ENCODE measurements at places on chromosomes 3 and 15.

DNA sequence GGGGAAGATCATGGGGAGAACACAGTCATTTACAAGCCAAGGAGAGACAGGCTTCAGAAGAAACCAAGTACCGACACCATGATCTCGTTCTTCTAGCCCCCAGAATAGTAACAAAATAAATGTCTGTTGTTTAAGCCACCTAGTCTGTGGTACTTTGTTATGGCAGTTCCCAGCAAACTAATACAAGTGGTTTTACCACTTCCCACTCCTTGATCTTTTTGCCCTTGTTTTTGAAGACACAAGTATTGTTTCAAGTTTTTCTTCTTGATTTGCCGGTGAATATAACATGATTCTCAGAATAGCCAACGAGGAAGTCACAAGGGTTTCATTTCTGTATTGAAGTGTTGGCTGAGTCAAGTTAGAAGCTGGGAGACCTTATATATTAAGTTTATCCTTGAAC lies 220.3 kb downstream of the SOX2 start:
- DNase-seq = no peak

DNA sequence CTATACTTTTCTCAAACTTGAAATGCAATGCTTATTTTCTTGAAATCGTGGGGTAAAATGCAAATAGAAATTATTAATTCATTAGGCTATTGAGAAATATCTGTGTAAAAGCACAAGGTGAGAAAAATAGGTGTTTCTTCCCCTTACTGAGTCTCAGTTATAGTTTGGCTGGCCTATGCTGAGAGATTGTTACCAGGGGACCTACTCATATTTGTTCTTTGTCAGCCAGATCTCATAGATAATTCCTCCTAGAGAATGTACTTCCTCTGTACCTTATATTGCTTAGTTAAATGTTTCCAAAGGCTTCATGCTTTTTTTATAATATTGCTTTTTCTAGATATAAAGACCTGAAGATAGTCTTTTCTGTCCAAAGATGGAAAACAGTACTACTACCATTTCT lies 60.0 kb upstream of the TRPC1 start:
- DNase-seq = no peak

- DNase-seq = no peak
Observed at GRCh38 chr15:51912528-51912927, 59.0 kb downstream of the LEO1 start.

GRCh38 chr3:131794766-131795388 lies 239.9 kb downstream of the CPNE4 start:
- DNase-seq = peak; percentile 16

DNA sequence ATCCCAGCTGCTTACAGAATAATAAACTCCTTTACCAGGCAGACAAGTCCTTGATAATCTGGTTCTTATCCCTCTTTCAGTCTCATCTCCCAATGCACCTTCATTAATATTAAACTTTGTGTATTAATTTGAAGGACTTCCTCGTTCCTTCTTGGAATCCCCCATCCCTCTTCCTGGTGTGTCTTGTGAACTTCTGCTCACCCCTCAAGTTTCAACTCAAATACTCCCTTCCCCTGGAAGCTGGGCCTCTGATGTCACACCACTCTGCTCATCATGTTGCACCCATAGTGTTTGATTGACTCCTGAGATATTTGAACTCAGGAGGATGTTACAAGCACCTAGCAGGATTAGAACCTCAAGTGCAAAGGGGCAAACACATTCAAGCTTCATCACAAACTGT lies 3.3 kb upstream of the STT3B start:
- DNase-seq = no peak

GRCh38 chr3:196599734-196600128 lies 31.3 kb downstream of the FBXO45 start:
- DNase-seq = no peak

Measured in naive thymus-derived CD8-positive, alpha-beta T cell (primary cell).